ENCODE measurements at places on chromosomes 7 and 10. TPM values are rescaled to one million over a fixed set of nuclear protein-coding genes. Genes with fewer than 3 reads are reported as not detected.

- no peak overlapping the region for H3K4me3 ChIP-seq
- peaks cover 14% of the 10 kb centered on the region for H3K36me3 ChIP-seq
- H3K4me1 ChIP-seq, result peaks cover 16% of the 10 kb centered on the region
- DNase-seq, result no peak
- no peaks in the 10 kb centered on the region for H3K27me3 ChIP-seq
- H3K27ac ChIP-seq, result no peak overlapping the region
Measured at GRCh38 chr10:11250304-11250703, 232.6 kb downstream of the CELF2 start.

- no peak overlapping the region for H3K4me3 ChIP-seq
- H3K36me3 ChIP-seq, result no peaks in the 10 kb centered on the region
- no peaks in the 10 kb centered on the region for H3K27me3 ChIP-seq
- no peaks in the 10 kb centered on the region for H3K4me1 ChIP-seq
Measured at GRCh38 chr7:34747176-34747781, 89.3 kb downstream of the NPSR1 start.

- no peak overlapping the region for H3K27ac ChIP-seq
- no peaks in the 10 kb centered on the region for H3K36me3 ChIP-seq
- no peak overlapping the region for H3K4me3 ChIP-seq
- H3K27me3 ChIP-seq, result no peaks in the 10 kb centered on the region
- H3K4me1 ChIP-seq, result no peaks in the 10 kb centered on the region
- DNase-seq, result no peak
Measured at GRCh38 chr10:118853916-118854315, 99.1 kb upstream of the CACUL1 start.

DNA sequence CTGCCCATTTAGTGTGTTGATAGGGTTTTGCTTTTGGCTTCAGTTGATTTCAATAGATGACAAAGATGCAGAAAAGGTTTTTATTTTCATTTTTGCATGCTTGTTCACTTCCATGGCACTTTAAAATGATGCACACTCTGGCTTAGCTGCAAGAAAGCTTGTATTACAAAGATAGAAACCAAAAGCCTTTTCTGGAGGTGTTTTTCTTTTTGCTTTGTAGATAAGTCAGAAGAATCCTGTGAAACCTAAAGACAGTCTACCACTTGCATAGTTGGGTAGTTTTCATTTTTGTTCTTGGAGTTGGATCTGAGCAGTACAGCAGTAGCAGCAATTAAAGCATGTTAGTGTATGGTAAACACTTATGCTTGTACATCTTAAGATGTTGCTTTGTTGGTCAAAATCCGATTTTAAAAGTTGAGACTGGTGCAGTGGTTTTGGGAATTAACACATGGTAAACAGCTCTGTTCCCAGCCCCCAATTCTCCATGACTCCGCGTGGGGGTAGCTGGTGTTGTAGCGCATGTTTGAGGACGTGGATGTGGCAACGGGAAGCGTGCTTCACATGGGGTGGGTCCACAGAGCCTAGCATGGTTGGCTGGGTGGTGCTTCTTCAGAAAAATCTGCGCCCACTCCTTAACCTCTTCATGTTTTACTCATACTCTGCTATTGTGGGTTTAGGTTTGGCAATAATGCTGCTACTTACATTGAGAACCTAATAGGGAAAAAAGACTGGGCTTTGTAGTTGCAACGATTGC lies 19.8 kb downstream of the CCNY start:
- H3K27ac ChIP-seq, result no peak overlapping the region
- no peaks in the 10 kb centered on the region for H3K36me3 ChIP-seq
- no peak overlapping the region for H3K4me3 ChIP-seq
- peak; percentile 40 for DNase-seq
- no peaks in the 10 kb centered on the region for H3K27me3 ChIP-seq

DNA sequence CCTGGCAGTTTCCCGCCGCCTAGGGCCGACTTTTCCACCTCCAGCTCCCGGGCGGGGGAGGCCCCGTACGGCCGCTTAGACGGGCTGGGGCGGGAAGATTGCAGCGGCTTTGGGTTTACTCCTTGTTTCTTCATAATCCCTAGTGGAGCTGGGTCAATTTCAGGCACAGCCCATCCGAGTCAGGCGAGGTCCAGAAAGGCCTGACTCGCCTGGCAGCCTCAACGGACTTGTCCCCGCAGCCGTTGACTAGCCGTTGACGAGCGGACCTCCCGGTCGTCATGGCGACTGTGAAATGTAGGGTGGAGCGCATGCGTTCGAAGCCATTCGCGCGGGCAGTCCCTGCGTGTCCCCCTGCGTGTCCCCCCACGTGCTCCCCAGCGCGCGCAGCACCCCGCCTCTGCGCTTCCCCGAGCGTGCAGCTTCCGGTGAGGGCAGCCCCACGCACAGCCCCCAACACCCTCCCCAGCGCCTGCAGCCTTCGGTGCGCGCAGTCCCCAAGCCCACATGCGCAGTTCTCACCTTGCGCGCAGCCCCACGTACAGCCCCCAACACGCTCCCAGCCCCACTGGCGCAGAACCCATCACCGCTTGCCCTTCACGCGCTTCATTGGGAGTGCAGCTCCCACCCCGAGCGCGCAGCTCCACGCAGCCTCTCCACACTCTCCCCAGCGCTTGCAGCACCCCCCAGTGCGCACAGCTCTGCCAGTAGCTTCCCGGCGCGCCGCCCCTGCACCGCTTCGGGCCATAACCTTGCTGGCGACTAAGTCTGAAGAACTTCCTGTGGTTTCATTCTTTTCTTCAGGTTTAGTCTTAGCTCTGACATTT lies 67.8 kb downstream of the TBX20 start:
- H3K4me3 ChIP-seq, result no peak overlapping the region
- DNase-seq, result no peak
- no peaks in the 10 kb centered on the region for H3K36me3 ChIP-seq
- H3K4me1 ChIP-seq, result no peaks in the 10 kb centered on the region
- H3K27me3 ChIP-seq, result no peaks in the 10 kb centered on the region
- no peak overlapping the region for H3K27ac ChIP-seq

- DNase-seq, result no peak
- H3K27me3 ChIP-seq, result no peaks in the 10 kb centered on the region
- no peaks in the 10 kb centered on the region for H3K36me3 ChIP-seq
- H3K4me3 ChIP-seq, result no peak overlapping the region
- no peaks in the 10 kb centered on the region for H3K4me1 ChIP-seq
Measured at GRCh38 chr10:34768261-34768971, 46.7 kb downstream of the PARD3 start.

DNA sequence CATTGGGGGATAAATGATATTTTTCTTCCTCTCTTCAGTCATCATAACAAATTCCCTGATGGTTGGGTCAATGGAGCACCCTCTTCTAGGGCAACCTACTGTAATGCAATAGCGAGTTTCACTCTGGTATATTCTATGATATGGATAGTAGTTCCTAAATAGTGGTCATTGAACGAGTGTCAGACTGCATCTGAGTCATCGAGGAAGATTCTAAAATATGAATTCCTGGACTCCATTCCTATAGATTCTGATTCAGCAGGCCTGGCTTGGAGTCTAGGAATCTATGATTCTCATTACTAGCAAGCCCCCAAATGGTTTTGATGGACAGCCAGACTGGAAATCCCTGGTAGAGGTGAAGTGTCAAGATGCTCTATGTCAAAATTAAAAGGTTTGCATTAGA lies 254.5 kb downstream of the BUB3 start:
- no peaks in the 10 kb centered on the region for H3K27me3 ChIP-seq
- no peak overlapping the region for H3K27ac ChIP-seq
- DNase-seq, result no peak
- H3K4me1 ChIP-seq, result no peaks in the 10 kb centered on the region
- no peaks in the 10 kb centered on the region for H3K36me3 ChIP-seq
- no peak overlapping the region for H3K4me3 ChIP-seq

GRCh38 chr7:30005464-30005863 lies 15.9 kb upstream of the SCRN1 start:
- H3K4me1 ChIP-seq, result no peaks in the 10 kb centered on the region
- no peak overlapping the region for H3K4me3 ChIP-seq
- no peak for DNase-seq
- H3K36me3 ChIP-seq, result no peaks in the 10 kb centered on the region
- H3K27me3 ChIP-seq, result peaks cover 6% of the 10 kb centered on the region

GRCh38 chr10:25828475-25828874 lies 105.6 kb upstream of the MYO3A start:
- DNase-seq, result no peak
- H3K27ac ChIP-seq, result no peak overlapping the region
- H3K4me3 ChIP-seq, result no peak overlapping the region

DNA sequence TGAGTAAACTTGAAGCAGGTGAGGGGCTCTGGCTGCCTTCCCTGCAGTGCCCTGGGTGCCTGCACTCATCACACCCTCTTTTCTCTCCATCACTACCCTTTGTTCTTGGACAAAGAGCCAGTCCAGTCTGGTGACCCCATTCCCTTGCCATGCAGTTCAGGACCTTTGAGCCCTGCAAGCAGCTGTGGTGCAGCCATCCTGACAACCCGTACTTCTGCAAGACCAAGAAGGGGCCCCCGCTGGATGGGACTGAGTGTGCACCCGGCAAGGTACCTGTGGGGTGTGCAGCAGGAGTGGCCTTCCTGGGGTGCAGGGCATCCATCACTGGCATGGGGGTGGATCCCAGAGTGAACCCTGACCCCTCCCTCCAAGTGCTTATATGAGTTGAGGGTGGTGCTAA lies 48.7 kb downstream of the TBATA start:
- no peaks in the 10 kb centered on the region for H3K36me3 ChIP-seq
- no peaks in the 10 kb centered on the region for H3K27me3 ChIP-seq
- H3K4me1 ChIP-seq, result no peaks in the 10 kb centered on the region
- H3K27ac ChIP-seq, result no peak overlapping the region
- H3K4me3 ChIP-seq, result no peak overlapping the region

- no peaks in the 10 kb centered on the region for H3K27me3 ChIP-seq
- no peak overlapping the region for H3K27ac ChIP-seq
- H3K4me3 ChIP-seq, result no peak overlapping the region
- H3K36me3 ChIP-seq, result peaks cover 3% of the 10 kb centered on the region
- H3K4me1 ChIP-seq, result no peaks in the 10 kb centered on the region
Measured at GRCh38 chr10:12825260-12825849, 176.2 kb downstream of the CCDC3 start.

- peaks cover 3% of the 10 kb centered on the region for H3K36me3 ChIP-seq
- H3K27me3 ChIP-seq, result no peaks in the 10 kb centered on the region
- peaks cover 3% of the 10 kb centered on the region for H3K4me1 ChIP-seq
Measured at GRCh38 chr10:62063795-62064472, 162.4 kb downstream of the ARID5B start.

- DNase-seq, result no peak
- no peak overlapping the region for H3K4me3 ChIP-seq
- H3K36me3 ChIP-seq, result no peaks in the 10 kb centered on the region
- H3K4me1 ChIP-seq, result no peaks in the 10 kb centered on the region
- no peaks in the 10 kb centered on the region for H3K27me3 ChIP-seq
Measured at GRCh38 chr7:33738260-33738935, 166.9 kb upstream of the BMPER start.

The AKR1C1 gene
- 1.9 TPM for total RNA-seq

The CCL26 gene
- total RNA-seq, result not detected

The TAX1BP1 gene
- 109 TPM for total RNA-seq

The RALA gene
- total RNA-seq, result 48.2 TPM

The FZD1 gene
- 0.64 TPM for total RNA-seq
